KG1 (cell line): ENCODE measurements at places on chromosomes 1 and 21.

DNA sequence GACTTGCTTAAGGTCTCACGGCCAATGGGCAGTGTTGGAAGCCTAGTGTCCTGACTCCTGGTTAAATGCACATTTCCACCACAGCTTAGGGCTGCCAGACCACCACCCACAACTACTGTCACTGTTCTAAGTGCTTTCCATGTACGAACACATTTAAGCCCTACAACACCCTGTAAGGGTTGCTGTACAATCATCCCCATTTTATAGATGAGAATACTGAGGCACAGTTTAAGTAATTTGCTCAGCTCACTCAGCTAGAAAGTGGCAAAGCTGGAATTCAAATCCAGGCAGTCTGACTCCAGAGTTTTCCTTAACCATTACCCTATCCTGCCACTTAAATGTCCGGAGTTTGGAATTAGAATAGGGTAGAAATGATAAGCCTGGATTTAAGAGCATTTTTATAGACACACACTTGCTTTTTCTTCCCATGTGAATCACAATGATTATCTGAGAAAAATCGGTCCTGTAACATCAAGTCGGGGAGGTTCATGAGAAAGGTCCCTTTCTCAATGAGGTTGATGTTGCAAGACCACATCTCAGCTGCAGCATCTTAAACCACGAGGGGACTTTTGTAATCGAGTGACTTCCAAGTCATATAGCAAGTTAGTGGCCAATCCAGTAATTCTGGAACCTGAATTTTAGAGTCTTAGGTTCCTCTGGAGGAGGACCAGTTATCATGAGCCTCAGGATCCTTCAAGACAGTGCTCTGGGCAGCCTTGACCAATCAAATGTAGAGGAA is 8.6 kb downstream of the E2F2 start:
- no peak for DNase-seq

DNA sequence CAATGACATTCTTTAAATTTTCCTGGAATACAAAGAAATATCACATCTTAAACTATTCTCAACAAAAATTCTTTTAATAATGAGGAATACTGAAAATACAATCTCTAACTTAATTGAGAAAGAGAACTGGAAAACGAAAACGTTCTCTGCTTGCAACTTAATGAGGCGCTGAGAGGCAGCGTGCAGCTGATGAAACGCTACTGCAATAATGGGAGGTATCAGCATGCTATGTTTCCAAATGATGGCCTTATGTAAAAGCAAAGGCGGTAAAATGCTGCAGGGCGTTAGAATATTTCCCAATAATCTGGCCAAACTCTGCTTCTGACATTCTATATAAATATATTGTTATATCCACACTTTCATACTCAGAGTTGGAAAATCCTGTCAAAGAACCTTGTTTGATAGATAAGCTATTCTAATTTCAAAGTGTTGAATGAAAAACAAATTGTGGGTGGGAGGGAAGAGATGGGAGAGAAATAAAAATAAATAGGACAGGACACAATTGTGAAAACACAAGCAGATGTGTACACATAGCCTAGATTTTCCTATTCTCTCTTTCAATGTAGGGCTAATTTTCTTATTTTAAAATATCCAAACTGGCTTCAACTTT is 70.9 kb downstream of the APP start:
- DNase-seq = no peak

- DNase-seq = no peak
These were observed 96.6 kb upstream of the RUNX1 start for GRCh38 chr21:35145626-35146233.

DNA sequence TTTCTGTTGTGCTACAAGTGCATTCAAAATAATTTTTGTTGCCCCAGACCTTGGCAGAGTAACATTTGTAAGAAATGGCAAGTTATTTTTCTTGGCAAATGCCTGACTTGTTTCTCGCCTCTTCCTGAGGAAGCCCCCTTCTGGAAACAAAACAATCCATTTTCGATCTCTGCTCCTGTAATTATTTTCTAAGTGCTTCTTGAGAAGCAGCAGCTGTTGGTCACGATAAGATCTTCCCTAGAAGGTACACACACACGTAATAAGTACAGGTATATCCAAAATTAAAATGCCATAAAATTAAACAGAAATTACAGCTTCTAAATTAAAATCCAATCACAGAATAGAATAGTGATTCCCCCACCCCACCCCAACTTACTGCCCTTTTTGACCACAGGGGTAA is 47.3 kb downstream of the LPGAT1 start:
- no peak for DNase-seq

DNA sequence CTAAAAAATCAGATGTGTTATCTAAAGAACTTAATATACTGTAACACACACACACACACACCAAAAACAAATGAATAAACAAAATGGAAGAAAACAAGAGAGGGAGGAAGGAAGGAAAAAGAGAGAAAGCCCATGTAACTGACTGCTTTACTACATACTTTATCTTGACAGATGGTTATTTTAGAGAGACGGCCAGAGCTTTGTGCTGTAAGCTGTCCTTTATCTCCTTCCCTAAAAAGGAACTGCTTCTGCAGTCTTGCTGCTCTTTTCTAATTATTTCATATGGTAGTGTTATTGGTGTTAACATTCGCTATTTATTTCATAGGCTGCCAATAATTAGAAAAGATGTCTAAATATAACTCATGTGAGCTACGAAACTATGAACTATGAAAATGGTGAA is 1384.6 kb downstream of the MRPL39 start:
- DNase-seq = no peak
